ENCODE measurements at places on chromosomes 13 and 19.
A peak's percentile ranks its signal among the peaks of the same experiment; 100 is the strongest.

DNA sequence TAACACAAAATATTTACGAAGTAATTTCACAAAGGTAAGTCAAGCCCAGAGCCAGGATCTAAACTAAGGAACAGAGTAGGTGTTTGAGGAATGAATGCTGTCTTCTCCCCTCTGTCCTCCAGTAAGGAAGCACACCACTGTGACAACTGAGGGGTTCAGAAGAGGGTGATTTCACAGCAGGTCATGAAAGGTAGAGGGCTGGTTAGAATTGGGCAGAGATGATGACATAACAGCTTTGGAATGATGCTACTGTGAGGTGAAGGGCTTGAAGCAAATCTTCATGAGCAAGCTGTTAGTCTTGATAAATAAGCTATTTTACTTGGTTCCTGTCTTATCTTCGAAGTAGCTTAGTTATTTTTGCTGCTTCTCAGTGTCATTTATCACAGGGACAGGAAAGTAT, 498.6 kb downstream of the FGF9 start:
- H3K4me1 ChIP-seq, result no peaks in the 10 kb centered on the region
- H3K27ac ChIP-seq, result no peak overlapping the region
- H3K4me3 ChIP-seq, result no peak overlapping the region
- no peak for DNase-seq
- no peaks in the 10 kb centered on the region for H3K27me3 ChIP-seq
- H3K36me3 ChIP-seq, result no peaks in the 10 kb centered on the region

GRCh38 chr13:59488436-59488835, 675.3 kb downstream of the DIAPH3 start:
- no peaks in the 10 kb centered on the region for H3K27me3 ChIP-seq
- H3K4me1 ChIP-seq, result no peaks in the 10 kb centered on the region
- DNase-seq, result no peak

- no peak overlapping the region for H3K4me3 ChIP-seq
- H3K27ac ChIP-seq, result no peak overlapping the region
- no peaks in the 10 kb centered on the region for H3K4me1 ChIP-seq
- H3K27me3 ChIP-seq, result no peaks in the 10 kb centered on the region
- peaks cover 8% of the 10 kb centered on the region for H3K36me3 ChIP-seq
- DNase-seq, result no peak
Observed at GRCh38 chr13:98794498-98794897, 42.0 kb upstream of the SLC15A1 start.

GRCh38 chr19:43678512-43679261, 8.7 kb upstream of the PLAUR start:
- DNase-seq, result no peak
- H3K27ac ChIP-seq, result no peak overlapping the region
- H3K4me3 ChIP-seq, result no peak overlapping the region
- H3K27me3 ChIP-seq, result no peaks in the 10 kb centered on the region
- H3K4me1 ChIP-seq, result no peaks in the 10 kb centered on the region
- no peaks in the 10 kb centered on the region for H3K36me3 ChIP-seq

DNA sequence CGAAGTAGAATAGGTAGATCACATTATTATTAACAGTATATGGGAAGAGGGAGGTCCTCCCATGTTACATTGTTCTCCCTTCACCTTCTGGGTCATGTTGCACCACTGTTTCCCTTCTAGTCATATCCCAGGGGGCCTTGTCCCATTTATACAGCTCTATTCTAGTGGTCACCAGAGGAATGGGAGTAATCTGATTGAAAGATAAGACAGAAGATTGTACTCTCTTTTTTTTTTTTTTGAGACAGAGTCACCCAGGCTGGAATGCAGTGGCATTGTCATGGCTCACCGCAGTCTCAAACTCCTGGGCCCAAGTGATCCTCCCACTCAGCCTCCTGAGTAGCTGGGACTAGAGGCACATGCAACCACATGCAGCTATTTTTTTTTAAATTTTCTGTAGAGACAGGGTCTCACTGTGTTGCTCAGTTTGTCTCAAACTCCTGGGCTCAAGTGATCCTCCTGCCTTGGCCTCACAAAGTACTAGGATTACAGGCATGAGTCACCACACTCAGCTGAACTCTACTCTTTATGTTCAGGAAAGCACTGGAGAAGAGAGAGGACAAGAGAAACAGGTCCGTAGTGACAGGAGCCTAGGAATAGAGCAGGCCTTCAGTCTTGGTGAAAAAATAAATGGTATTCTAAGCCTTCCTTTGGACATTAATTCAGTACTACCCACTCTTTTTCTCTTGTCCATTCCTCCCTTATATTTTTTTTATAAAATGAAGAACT, 4.3 kb upstream of the ZNF529 start:
- DNase-seq, result no peak
- no peaks in the 10 kb centered on the region for H3K27me3 ChIP-seq
- no peak overlapping the region for H3K27ac ChIP-seq

DNA sequence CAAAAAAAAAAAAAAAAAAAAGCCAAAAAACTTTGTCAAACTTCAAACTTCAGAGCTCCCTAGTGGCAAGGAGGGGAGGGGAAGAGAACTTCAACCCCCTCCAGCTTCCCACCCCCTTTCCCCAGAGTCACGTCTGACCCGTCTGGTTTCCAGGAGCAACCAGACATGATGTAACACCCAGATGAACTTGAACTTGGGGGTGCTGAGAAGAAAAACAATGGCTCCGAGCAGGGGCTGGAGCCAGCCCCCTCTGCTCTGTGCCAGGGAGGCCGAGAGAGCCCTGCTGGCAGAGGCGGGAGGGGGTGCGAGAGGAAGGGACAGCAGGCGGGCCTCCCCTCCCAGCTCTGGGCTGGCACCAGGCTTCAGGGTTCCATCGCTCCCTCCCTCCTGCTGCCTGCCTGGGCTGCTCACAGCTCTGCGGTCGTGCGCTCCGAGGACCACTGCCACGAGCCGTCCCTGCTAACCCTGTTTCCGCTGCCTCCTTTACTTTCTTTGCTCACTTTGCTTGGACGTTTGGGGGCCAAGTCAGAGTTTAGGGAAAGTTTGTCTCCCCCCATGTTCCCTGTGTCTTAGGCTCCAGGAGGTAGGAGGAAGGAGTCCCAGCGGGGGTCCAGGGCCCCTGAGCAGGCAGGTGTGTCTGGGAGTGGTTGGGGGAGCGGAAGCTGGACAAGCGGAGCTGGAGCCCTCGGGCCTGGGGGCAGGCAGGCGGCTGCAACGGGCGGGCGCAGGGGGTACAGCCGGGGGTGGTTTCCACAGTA, 11.1 kb downstream of the LYL1 start:
- no peak overlapping the region for H3K4me3 ChIP-seq
- no peaks in the 10 kb centered on the region for H3K27me3 ChIP-seq
- H3K27ac ChIP-seq, result peak overlapping the region; percentile 85
- no peak for DNase-seq

GRCh38 chr13:113967729-113968462, 6.0 kb downstream of the C13orf46 start:
- H3K4me1 ChIP-seq, result peaks cover 8% of the 10 kb centered on the region
- no peak overlapping the region for H3K4me3 ChIP-seq
- no peak overlapping the region for H3K27ac ChIP-seq

- no peak overlapping the region for H3K4me3 ChIP-seq
- no peaks in the 10 kb centered on the region for H3K27me3 ChIP-seq
- H3K27ac ChIP-seq, result no peak overlapping the region
- H3K4me1 ChIP-seq, result no peaks in the 10 kb centered on the region
Observed at GRCh38 chr19:12095111-12095790, 30.7 kb downstream of the ZNF844 start.

GRCh38 chr13:113393226-113393562, 29.3 kb upstream of the GRTP1 start:
- no peak overlapping the region for H3K27ac ChIP-seq
- H3K27me3 ChIP-seq, result no peaks in the 10 kb centered on the region
- H3K36me3 ChIP-seq, result no peaks in the 10 kb centered on the region
- peak overlapping the region; percentile 52 for H3K4me3 ChIP-seq
- no peak for DNase-seq
- H3K4me1 ChIP-seq, result peaks cover 17% of the 10 kb centered on the region

DNA sequence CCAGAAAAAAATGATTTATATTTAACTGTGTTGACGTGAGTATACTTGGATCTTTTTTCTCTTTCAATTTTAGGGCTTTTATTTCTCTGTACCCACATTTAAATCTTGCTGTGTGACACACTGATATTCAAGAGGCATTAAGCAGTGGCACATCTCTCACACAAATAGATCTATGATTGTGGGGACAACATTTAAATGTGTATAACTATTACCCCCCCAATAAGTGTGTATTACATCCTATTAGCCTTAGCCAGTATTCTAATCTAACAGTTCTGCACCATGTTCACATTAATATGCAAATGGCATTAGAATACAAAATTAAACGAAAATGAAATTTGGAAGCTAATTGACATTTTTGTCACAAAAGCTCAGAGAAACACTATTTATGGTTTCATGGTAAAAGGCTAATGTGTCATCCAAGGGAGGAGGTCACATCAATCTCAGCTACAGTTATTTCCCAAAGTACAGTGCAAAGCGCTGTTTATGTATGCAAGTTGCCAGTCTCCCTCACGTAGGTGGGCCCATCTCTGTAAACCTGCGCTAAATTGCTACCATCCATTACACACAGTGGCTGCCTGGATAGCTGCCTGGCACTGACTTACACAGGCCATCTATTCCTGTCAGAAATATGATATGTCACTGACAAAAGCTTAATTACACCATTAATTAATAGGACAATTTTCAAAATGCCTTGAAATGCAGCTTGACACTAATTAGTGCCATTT, 984.7 kb upstream of the PCDH9 start:
- DNase-seq, result no peak
- no peaks in the 10 kb centered on the region for H3K4me1 ChIP-seq
- H3K36me3 ChIP-seq, result no peaks in the 10 kb centered on the region
- no peak overlapping the region for H3K27ac ChIP-seq

- no peaks in the 10 kb centered on the region for H3K36me3 ChIP-seq
- H3K4me1 ChIP-seq, result peaks cover 43% of the 10 kb centered on the region
- no peak overlapping the region for H3K4me3 ChIP-seq
- H3K27ac ChIP-seq, result peak overlapping the region; percentile 73
Observed at GRCh38 chr13:48449656-48450055, 36.7 kb upstream of the LPAR6 start.

- H3K27me3 ChIP-seq, result no peaks in the 10 kb centered on the region
- no peak for DNase-seq
- peak overlapping the region; percentile 44 for H3K27ac ChIP-seq
- H3K4me1 ChIP-seq, result no peaks in the 10 kb centered on the region
Observed at GRCh38 chr13:35994131-35994966, 136.8 kb downstream of the DCLK1 start.

DNA sequence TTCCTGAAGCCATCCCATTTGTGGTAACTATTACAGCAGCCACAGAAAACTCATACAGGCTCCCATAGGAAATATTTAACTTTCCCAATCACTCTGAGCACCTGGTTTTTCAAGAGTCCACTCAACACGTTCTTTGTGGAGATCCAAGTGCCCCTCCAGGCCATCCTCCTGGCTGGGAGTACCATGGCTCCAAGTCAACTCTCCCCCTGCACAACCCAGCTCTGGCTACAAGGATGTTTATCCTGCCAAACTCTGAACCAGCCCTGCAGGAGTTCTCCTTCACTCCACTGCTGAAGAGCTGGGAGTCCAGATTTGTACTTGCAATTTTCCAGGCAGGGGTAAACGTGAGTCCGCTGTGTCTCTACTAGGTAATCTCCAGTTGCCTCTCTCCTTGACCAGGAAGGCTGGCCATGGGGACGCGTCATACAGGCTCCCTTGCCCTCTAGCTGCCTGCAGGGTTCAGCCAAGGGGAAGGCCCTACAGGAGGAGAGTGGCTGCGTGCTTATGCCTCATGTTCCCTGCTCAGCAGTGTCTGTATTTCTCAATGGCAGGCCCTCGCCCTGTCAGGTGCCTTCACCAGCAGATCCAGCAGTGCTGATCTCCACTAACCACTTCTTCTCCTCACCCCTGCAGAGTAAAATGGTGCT, 29.9 kb upstream of the ARGLU1 start:
- no peaks in the 10 kb centered on the region for H3K36me3 ChIP-seq
- H3K27me3 ChIP-seq, result no peaks in the 10 kb centered on the region
- H3K4me1 ChIP-seq, result peaks cover 4% of the 10 kb centered on the region
- H3K27ac ChIP-seq, result no peak overlapping the region
- no peak overlapping the region for H3K4me3 ChIP-seq

- no peak overlapping the region for H3K27ac ChIP-seq
- no peak for DNase-seq
- H3K27me3 ChIP-seq, result no peaks in the 10 kb centered on the region
- no peaks in the 10 kb centered on the region for H3K4me1 ChIP-seq
Observed at GRCh38 chr13:93270769-93271742, 44.4 kb downstream of the GPC6 start.

DNA sequence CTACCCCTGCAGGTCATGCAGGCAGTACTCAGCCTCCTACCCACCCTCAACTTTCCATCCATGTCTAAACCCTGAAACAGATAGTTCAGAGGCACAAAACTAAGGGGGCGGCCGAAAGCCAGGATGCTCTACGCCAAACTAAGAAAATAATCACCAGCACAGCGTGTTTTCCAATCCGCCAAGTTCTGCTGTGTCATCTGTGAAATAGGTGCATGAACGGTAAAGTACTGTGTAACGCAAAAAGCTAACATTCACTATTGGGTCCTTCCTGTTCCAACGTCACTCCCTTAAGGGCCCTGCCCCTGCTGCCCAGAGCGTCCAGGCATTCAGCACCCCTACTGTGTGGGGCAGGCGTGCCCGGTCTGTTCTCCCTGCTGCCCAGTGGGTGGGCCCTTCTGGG, 12.2 kb upstream of the TIMM44 start:
- no peak overlapping the region for H3K27ac ChIP-seq
- H3K4me3 ChIP-seq, result no peak overlapping the region
- H3K4me1 ChIP-seq, result peaks cover 4% of the 10 kb centered on the region
- H3K36me3 ChIP-seq, result peaks cover 31% of the 10 kb centered on the region

DNA sequence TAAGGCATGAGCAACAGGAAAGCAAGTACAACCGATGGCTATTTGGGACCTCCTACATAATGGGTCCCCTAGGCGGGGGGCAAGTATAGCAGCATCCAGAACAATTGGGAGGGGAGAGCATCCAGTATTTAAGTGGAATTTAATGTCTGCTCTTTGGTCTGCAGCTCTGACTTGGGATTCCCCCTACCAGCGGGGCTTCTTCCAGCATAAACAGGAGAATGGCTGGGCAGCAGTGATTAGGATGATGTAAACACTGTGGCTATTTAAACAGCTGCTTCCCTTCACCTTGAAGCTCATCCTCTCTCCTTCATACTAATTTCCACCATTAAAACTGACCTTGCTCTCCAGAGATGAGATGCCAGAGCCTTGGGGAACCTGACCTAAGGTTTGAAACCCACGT, 73.9 kb upstream of the OXGR1 start:
- no peaks in the 10 kb centered on the region for H3K4me1 ChIP-seq
- no peaks in the 10 kb centered on the region for H3K36me3 ChIP-seq
- H3K27me3 ChIP-seq, result no peaks in the 10 kb centered on the region
- no peak for DNase-seq
- H3K4me3 ChIP-seq, result no peak overlapping the region

DNA sequence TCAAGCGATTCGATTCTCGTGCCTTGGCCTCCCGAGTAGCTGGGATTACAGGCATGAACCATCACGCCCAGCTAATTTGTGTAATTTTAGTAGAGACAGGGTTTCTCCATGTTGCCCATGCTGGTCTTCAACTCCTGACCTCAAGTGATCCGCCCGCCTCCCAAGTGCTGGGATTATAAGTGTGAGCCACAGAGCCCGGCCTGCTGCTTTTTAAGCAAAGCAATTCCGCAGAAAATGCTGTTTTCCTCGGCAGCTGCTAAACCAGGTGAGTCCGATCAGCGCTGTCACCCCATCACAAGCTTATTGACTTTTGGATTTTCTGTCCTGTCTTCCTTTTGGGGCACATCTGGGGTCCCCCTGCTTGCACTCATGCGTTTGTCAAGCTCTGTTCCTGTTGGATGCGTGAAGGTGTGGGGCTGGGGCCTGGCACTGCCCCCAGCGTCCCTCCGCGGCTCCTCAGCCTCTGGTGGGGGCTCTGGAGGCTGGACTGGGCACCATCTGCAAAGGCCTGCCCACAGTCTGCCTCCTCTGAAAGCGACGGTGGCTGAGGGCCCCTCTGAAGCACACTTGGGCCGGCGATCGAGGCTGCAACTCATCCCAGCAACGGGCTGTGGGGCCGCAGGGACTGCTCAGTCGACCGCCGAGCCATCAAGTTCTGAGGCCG, 25.7 kb downstream of the CEBPG start:
- DNase-seq, result no peak
- H3K36me3 ChIP-seq, result peaks cover 19% of the 10 kb centered on the region
- peaks cover 31% of the 10 kb centered on the region for H3K4me1 ChIP-seq
